ENCODE measurements at places on chromosomes 4 and X. TPM values are rescaled to one million over a fixed set of nuclear protein-coding genes. Genes with fewer than 3 reads are reported as not detected.
A peak's percentile ranks its signal among the peaks of the same experiment; 100 is the strongest.

Gene AREG
- 0.25 TPM for total RNA-seq

- no peak for DNase-seq
These were observed 74.8 kb upstream of the POF1B start for GRCh38 chrX:85454295-85454694.

Gene HPGD
- total RNA-seq, result 6.4 TPM

DNA sequence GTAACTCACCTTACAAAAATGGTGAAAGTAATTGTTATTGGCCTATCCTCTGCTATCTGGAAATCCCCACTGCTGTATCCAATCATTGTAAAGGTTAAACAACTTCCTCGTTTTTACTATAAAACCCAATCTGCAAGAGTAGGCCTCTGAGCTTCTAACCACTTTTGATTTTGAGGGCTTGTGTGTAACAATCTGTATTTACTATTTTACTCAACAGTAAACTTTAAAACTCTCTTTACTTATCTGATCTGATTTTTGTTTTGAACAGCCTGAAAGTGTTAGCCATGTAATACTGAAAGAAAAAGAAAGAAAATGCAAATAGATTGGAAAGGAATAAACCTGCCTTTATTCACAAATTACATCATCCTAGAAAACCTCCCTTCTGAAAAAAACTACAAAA lies 63.1 kb downstream of the SLC10A7 start:
- no peak for DNase-seq

GRCh38 chr4:107931775-107932321 lies 499 bp downstream of the CYP2U1 start:
- no peak for DNase-seq

GRCh38 chrX:123959281-123960063 lies 2.0 kb upstream of the STAG2 start:
- peak; percentile 28 for DNase-seq

DNA sequence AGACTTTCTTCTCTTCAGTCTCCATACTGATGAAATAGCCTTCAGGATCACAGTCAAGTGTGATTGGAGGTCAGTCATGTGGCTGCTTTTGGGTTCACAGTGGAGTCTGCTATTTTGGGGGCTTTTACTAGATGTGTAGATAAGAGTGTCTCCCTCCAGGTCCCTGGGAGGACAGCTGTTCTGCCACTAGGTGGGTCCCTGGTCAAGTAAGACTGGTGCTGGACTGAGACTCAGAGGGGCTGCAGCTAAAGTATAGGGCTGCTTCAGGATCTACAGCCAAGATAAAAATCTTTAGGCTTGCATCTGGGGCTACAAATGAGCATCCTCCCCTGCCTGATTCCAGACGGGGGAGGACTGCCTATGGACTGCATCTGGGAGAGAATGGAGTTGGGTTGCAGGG lies 200.7 kb upstream of the ANKRD50 start:
- DNase-seq, result no peak

Gene DKK2
- total RNA-seq, result 15.7 TPM

GRCh38 chr4:96775501-96775900 lies 935.6 kb downstream of the PDHA2 start:
- DNase-seq, result no peak

GRCh38 chr4:70718811-70719604 lies 2.8 kb upstream of the RUFY3 start:
- DNase-seq, result no peak

DNA sequence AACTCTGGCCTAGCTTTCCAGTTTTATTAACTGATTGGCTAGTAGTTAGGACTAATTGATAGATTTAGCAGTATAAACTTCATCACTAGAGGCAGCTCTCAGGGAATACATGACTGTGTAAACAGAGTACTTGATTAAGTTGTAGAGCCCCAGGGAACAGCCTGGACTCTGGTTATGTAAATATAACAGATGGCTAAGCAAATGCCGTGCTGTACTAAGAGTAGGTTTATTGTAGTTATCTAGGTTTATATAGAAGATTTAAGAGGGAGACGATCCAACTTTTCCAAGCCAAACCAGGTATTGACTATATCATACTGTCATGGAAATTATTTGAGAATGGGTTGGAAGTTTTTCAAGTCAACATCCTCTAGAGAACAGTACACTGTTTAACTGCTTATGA lies 463.4 kb upstream of the GRID2 start:
- no peak for DNase-seq
